ENCODE measurements at places on chromosomes 5 and 9. TPM values are rescaled to one million over a fixed set of nuclear protein-coding genes. Genes with fewer than 3 reads are reported as not detected.
A peak's percentile ranks its signal among the peaks of the same experiment; 100 is the strongest.

- DNase-seq = no peak
- H3K27me3 ChIP-seq = peaks cover 15% of the 10 kb centered on the region
- peaks cover 9% of the 10 kb centered on the region for H3K4me1 ChIP-seq
- H3K36me3 ChIP-seq = no peaks in the 10 kb centered on the region
- H3K4me3 ChIP-seq = no peak overlapping the region
Observed at GRCh38 chr5:138472353-138472752, 7.1 kb downstream of the EGR1 start.

DNA sequence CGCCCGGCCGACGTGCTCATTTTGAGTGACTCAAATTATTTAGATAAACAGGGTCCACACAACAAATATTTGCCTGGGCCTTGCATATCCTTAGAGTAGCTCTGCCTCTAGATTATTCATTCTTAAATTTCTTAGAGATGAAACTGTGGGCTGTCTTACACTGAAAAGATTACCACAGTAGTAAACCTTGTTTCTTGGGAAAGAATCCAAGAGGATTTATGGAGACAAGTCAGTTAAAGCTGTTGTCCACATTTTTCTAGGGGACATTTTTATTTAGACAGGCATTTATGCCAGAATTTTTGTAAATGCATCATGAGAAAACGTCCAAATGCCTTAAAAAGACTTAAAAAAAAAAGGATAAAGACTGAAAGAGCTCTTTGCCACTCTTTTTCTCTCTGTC lies 32.6 kb upstream of the RANBP3L start:
- no peaks in the 10 kb centered on the region for H3K4me1 ChIP-seq
- peaks cover 5% of the 10 kb centered on the region for H3K27me3 ChIP-seq
- no peaks in the 10 kb centered on the region for H3K36me3 ChIP-seq
- DNase-seq = no peak
- no peak overlapping the region for H3K4me3 ChIP-seq
- H3K27ac ChIP-seq = no peak overlapping the region

- no peaks in the 10 kb centered on the region for H3K36me3 ChIP-seq
- DNase-seq = no peak
- no peak overlapping the region for H3K4me3 ChIP-seq
- H3K27ac ChIP-seq = no peak overlapping the region
Observed at GRCh38 chr5:18370531-18370930, 736.3 kb downstream of the TAF11L14 start.

FOXD4L3 gene
- total RNA-seq = not detected

GKAP1 gene
- total RNA-seq = 2.5 TPM

DNA sequence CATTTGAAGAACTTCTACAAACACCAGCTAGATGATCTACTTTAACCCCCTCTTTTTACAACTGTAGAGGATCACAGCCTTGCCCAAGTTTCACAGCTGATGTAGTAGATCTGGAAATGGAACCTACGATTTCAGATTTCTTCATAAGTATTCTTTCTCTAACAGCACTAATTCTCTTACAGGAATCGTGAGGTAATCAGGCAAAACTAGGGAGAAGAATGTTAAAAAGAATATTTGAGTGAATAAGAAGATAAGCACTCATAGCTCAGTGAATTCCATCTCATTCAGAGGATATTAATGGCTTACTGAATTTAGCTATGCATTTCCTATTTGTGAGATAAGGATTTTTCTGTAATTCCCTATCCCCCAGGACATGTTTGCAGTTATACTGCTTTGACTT lies 42.1 kb downstream of the NADK2 start:
- no peak for DNase-seq
- H3K27ac ChIP-seq = no peak overlapping the region
- H3K4me3 ChIP-seq = no peak overlapping the region

- H3K4me3 ChIP-seq = peak overlapping the region; percentile 71
- H3K27me3 ChIP-seq = peaks cover 19% of the 10 kb centered on the region
- peaks cover 9% of the 10 kb centered on the region for H3K4me1 ChIP-seq
- H3K27ac ChIP-seq = no peak overlapping the region
- H3K36me3 ChIP-seq = peaks cover 4% of the 10 kb centered on the region
Observed at GRCh38 chr9:22241024-22241423, 205.6 kb upstream of the DMRTA1 start.

- H3K27me3 ChIP-seq = no peaks in the 10 kb centered on the region
- H3K4me3 ChIP-seq = no peak overlapping the region
- no peak for DNase-seq
- no peaks in the 10 kb centered on the region for H3K36me3 ChIP-seq
- H3K27ac ChIP-seq = no peak overlapping the region
Observed at GRCh38 chr5:15948190-15948589, 231.4 kb downstream of the MARCHF11 start.

DNA sequence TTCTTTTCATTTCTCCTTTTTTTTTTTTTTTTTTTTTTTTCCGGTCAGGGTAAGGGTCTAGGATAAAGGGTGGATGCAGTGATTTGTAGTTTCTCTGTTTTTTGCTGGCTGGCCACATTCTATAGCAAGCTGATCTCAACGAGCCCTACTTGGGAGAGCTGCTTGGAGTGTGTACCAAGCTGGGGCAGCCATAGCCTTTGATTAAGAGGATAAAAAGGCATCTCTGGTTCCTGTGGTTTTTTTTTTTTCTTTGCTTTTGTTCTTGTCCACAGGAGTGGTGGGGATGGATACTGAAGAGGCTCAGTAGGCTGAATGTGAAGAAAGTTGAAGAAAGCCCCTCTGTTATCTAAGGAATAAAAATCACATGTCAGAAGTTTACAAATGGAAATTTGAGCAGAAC lies 955.3 kb upstream of the WWC1 start:
- no peaks in the 10 kb centered on the region for H3K36me3 ChIP-seq
- no peaks in the 10 kb centered on the region for H3K4me1 ChIP-seq
- H3K27me3 ChIP-seq = no peaks in the 10 kb centered on the region
- no peak for DNase-seq

EPB41L4B gene
- total RNA-seq = 0.14 TPM

GRCh38 chr5:88688984-88689667 lies 193.9 kb downstream of the MEF2C start:
- no peak overlapping the region for H3K4me3 ChIP-seq
- DNase-seq = no peak
- H3K27ac ChIP-seq = no peak overlapping the region
- H3K36me3 ChIP-seq = peaks cover 12% of the 10 kb centered on the region
- peaks cover 16% of the 10 kb centered on the region for H3K4me1 ChIP-seq

GRCh38 chr9:82052081-82052480 lies 63.5 kb downstream of the SPATA31D1 start:
- DNase-seq = no peak
- H3K4me1 ChIP-seq = no peaks in the 10 kb centered on the region
- H3K36me3 ChIP-seq = no peaks in the 10 kb centered on the region
- H3K4me3 ChIP-seq = no peak overlapping the region
- H3K27me3 ChIP-seq = no peaks in the 10 kb centered on the region

ITK gene
- 225 TPM for total RNA-seq

POLE3 gene
- total RNA-seq = 62.7 TPM

CCDC152 gene
- 9.3 TPM for total RNA-seq

- H3K36me3 ChIP-seq = no peaks in the 10 kb centered on the region
- no peak overlapping the region for H3K4me3 ChIP-seq
- H3K27ac ChIP-seq = no peak overlapping the region
- no peaks in the 10 kb centered on the region for H3K4me1 ChIP-seq
- H3K27me3 ChIP-seq = peaks cover 11% of the 10 kb centered on the region
Observed at GRCh38 chr9:124593651-124594058, 86.5 kb upstream of the NR5A1 start.

CERCAM gene
- 7.4 TPM for total RNA-seq

BARHL1 gene
- not detected for total RNA-seq

- H3K36me3 ChIP-seq = no peaks in the 10 kb centered on the region
- H3K4me1 ChIP-seq = no peaks in the 10 kb centered on the region
- no peak overlapping the region for H3K27ac ChIP-seq
- no peak for DNase-seq
- no peak overlapping the region for H3K4me3 ChIP-seq
Observed at GRCh38 chr5:135100011-135100410, 66.0 kb upstream of the PITX1 start.

DNA sequence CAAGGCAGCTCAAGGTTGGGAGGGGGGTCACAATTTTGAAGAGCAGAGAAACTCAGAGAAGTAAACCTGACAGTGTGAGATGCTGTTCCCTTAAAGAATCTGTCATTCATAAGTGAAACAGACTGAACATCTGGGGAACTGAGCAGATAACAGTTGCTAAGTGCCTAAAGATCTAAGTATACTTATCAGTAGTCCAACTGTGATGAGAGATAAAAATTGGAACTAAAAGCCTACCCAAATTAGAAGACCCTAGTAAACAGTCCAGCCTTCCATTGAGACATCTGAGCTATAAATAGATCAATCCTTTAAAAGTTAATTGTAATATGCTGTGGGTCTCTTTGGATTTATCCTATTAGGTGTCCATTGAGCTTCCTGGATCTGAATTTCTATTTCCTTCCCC lies 692.8 kb upstream of the ZNF608 start:
- H3K4me3 ChIP-seq = no peak overlapping the region
- no peak for DNase-seq
- H3K36me3 ChIP-seq = peaks cover 10% of the 10 kb centered on the region
- no peaks in the 10 kb centered on the region for H3K4me1 ChIP-seq

GRCh38 chr5:142020122-142020659 lies 7.4 kb upstream of the GNPDA1 start:
- H3K36me3 ChIP-seq = no peaks in the 10 kb centered on the region
- peaks cover 11% of the 10 kb centered on the region for H3K27me3 ChIP-seq
- peaks cover 47% of the 10 kb centered on the region for H3K4me1 ChIP-seq
- no peak for DNase-seq

KIAA0825 gene
- 5.2 TPM for total RNA-seq

DNA sequence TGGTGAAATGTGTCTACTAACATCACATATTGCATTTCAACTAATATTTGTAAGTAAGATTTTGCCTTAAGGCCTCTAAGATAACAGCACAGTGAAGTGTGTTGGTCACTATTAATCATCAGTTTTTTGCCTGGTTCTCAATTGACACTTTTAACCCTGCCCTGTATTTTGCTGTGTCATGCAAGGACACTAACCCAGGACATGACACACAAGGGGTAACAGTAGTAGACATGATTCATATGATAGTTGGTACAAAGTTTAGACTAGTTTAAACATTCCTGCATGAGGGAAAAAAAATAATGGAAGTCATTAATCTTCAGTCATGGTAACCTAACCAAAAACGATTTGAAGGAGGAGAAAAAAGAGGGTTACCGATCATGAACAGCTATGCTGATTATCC lies 207.0 kb downstream of the DEPDC1B start:
- no peak for DNase-seq
- H3K27me3 ChIP-seq = no peaks in the 10 kb centered on the region
- no peaks in the 10 kb centered on the region for H3K36me3 ChIP-seq
- no peaks in the 10 kb centered on the region for H3K4me1 ChIP-seq
- H3K4me3 ChIP-seq = no peak overlapping the region

FOXD4L6 gene
- total RNA-seq = not detected

DNA sequence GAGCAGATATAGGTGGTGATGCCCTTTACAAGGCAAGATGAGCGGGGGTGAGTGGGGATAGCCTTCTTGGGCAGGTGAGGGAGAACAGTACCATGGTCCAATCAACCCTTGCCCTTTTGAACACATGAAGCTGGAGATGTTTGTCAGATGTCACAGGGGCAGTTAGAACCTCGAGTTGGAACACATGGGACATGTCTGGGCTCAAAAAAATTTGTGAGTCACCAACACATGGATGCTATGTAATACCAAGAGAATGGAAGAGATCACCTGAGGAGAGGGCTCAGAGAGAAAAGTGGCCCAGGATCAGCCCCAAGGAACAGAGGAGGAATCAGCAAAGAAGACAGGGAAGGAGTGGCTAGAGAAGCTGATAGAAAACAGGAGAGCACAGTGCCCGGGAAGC lies 4.7 kb downstream of the PHYKPL start:
- H3K36me3 ChIP-seq = peaks cover 18% of the 10 kb centered on the region
- H3K4me3 ChIP-seq = no peak overlapping the region
- no peak for DNase-seq
- H3K27me3 ChIP-seq = no peaks in the 10 kb centered on the region
